Cardiac muscle cell (in vitro differentiated cells and primary cell): ENCODE measurements at places on chromosomes 3 and 15. TPM values are rescaled to one million over a fixed set of nuclear protein-coding genes. Genes with fewer than 3 reads are reported as not detected.

GRCh38 chr15:62021991-62022600 lies 38.2 kb downstream of the VPS13C start:
- DNase-seq, result no peak

DNA sequence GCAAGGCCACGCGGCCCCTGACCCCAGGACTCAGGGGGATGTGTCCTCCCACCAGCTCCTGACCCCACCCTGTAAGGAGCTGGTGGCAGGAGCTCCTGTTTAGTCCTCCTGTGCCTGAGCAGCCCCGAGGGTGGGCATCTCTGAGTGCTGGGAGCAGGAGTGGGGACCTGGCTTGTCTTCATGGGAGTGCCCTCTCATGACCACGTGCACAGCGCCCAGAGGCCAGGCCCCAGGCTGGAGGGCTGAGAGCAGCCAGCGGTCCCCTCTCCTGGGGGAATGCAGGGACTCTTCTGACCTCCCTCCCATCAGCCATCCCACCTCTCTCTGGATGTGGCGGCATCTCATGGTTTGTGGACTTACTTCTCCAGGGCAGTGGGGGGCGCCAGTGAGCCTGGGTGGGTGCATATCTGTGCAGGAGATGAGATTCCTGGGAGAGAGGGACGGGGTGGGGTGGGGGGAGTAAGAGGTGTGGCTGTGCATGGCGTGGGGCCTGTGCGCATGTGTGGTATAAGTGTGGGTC lies 205.6 kb downstream of the TBC1D2B start:
- DNase-seq, result no peak

- DNase-seq, result no peak
Measured at GRCh38 chr3:9703736-9704346, at the start of gene CPNE9. TSS of gene CPNE9 (plus strand) at chr3:9703833. CDS start at chr3:9703997, 164 bp downstream.

SLC51B gene
- not detected in 2 replicates for total RNA-seq

DNA sequence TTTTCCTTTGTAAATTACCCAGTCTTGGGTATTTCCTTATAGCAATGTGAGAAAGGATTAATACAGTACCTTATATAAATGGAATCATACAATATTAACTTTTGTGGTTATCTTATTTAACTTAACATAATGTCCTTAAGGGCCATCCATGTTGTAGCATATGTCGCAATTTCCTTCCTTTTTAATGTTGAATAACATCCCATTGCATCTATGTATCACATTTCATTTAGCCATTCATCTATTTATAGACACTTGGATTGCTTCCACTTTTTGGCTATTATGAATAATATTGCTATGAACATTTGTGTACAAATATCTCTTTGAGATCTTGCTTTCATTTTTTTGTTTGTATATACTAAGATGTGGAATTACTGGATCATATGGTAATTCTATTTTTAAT lies 342.2 kb downstream of the PDCD6IP start:
- no peak for DNase-seq

- DNase-seq, result peak; percentile 98
Measured at GRCh38 chr3:9976721-9977709, 9.6 kb downstream of the EMC3 start.

DNA sequence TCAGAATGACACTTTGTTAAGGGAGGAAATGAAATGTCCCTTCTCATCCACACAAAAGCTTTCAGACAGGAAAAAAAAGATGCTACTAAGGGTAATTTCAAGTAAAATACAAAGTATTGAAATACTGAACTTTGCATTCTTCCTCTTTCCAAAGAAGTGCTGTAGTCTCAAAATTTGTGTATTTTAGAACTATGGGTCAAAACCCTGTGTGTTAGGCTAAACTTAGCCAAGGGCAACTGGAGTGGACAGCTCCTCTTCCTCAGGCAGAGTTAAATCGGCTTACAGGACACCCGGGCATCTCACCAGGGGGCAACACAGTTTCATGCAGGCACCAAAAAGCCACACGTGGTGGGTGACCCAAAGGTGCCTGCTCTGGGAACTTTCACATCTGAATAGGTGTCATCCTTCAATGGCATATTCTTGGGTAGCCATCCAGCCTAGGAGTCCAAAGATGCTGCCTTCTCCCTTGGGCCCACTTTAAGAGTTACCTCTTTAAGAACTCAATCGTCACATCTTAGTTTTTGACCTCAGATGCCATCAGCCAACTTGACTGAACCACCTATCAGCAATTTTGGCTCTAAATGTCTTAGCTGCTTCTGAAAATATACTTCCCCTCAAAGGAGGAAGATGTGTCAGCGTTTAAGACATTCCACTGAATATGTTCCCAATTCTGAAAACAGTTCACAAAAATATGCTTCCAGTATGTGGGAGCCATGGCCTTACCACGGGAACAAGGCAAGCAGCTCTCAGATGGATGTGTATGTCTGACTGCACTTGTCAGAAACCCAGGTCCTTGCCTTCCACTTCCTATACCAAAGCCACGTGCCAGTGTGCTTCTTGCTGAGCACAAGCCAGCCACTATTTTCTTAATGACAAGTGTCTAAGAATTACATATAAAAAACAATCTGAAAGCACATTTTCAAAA lies 32.2 kb upstream of the MUC13 start:
- no peak for DNase-seq

ZPLD1 gene
- 0.18 and 0.60 TPM in 2 replicates for total RNA-seq

- no peak for DNase-seq
Measured at GRCh38 chr3:61334783-61335182, 83.5 kb upstream of the FHIT start.

GRCh38 chr3:42503957-42504333 lies 1.5 kb downstream of the VIPR1 start:
- DNase-seq, result no peak

DNA sequence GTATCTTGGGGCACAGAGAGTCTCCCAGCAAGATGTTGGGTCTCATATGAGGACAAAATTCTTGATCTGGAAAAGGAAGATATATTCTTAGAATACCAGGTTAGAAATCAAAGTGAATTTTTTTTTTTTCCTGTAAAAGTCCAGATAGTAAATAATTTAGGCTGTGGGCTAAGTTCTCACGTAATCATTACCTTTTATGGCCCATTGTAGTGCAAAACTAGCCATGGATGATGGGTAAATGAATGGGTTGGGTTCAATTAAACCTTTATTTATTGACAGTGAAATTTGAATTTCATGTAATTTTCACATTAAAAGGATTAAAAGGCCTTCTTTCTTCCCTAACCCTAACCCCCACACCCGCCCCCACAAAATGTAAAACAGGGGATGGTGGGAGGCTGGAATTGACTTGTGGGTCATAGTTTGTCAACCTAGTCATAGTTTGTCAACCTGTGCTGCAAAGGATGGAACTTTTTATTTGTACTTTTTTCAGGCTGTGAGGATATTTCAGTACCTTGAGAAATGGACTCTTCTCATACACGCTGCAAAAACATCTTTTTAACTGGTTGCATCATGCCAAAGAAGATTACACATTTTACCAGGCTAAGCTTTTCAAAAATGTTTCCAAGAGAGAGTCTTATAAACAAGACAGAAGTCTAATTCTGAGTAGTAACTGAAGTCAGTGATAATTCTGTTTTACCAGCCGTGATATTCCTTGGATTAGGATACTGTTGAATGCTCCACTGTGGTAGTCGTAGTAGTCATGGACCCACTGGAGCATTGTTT lies 138.8 kb downstream of the AKAP13 start:
- DNase-seq, result peak; percentile 29

DNA sequence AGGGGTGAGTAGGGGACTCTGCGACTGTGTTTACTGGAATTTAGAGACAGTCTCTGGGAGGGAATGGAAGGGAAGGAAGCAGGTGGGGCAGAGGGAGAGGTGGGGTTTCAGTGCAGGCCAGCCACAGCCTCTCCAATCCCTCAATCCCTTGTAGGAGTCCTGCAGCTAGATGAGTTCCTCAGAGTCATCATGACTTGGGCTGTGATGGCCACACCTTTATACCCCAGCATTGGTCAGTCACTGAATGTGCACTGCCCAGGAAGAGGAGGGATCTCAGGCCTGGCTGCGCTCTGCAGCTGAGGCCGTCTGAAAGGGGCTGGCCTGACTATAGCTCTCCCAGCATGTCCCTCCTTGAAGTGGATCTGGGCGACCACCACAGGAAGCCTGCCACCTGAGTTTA lies 67.3 kb upstream of the GLCE start:
- DNase-seq, result no peak

DNA sequence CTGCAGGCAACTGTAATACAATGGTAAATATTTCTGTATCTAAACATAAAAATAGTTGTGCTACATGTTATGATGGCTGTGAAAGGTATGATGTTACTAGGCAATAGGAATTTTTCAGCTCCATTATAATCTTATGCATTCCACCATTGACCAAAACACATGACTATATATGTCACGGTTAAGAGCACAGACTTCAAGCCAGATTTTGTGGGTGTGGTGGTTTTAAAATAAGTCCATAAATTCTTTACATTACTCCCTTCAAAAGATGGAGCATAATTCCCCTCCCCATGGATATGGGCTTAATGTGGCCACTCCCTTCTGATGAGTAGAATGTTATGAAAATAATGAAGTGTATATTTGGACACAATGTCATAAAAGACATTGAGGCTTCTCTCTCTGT lies 88.4 kb upstream of the TBC1D5 start:
- DNase-seq, result no peak

GRCh38 chr3:55445551-55445950 lies 41.6 kb downstream of the WNT5A start:
- DNase-seq, result no peak

GRCh38 chr15:68807249-68807648 lies 13.4 kb downstream of the ANP32A start:
- no peak for DNase-seq

ANKRD63 gene
- 24.4 and 104 TPM in 2 replicates for total RNA-seq

BRK1 gene
- total RNA-seq, result 83.0 and 138 TPM in 2 replicates

DNA sequence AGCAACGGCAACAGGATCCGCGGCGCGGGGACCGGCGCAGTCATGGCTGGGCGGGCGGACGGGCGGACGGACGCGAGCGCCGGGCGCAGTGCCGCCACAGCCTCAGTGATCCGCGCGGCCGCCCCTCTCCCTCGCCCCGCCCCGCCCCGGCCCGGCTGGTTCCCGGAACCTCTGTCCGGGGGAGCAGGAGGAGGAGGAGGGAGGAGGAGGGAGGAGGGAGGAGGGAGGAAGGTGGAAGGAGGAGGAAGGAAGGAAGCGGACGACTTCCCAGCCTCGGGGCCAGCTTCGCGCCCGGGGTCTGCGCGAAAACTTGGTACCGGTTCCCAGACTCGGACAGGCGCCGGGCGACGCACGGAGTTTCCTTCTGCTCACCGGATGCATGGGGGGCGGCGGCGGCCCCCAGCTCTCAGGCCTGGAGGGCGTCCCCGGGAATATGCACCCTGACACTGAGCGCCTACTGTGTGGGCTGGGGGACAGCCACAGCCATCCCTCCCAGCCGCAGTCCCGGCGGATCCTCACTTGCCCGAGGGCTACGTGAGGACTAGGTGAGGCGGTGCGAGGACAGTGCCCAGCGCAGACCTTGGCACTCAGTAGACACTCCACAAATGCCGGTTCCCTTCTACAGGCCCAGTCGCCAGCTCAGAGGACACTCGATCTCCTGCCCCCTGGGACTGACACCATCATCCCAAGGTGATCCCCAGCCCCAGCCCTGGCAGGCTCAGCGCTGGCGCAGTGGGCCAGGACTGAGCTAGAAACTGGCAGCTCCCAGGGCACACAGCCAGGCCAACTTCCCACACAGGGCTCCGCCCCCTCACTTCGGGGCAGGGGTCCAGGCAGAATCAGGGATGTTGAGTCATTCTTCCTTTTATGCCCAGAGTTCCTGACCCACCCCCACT lies at the start of gene SHISA5:
Gene SHISA5 (minus strand): TSS at position 124 of the 896 bp plus-strand sequence. CDS start 80 bp downstream, at position 44.
- DNase-seq, result peak; percentile 68

- no peak for DNase-seq
Measured at GRCh38 chr15:75810874-75811498, 32.3 kb upstream of the UBE2Q2 start.

GRCh38 chr3:45596290-45596791 lies 1.8 kb downstream of the LIMD1 start:
- no peak for DNase-seq

DNA sequence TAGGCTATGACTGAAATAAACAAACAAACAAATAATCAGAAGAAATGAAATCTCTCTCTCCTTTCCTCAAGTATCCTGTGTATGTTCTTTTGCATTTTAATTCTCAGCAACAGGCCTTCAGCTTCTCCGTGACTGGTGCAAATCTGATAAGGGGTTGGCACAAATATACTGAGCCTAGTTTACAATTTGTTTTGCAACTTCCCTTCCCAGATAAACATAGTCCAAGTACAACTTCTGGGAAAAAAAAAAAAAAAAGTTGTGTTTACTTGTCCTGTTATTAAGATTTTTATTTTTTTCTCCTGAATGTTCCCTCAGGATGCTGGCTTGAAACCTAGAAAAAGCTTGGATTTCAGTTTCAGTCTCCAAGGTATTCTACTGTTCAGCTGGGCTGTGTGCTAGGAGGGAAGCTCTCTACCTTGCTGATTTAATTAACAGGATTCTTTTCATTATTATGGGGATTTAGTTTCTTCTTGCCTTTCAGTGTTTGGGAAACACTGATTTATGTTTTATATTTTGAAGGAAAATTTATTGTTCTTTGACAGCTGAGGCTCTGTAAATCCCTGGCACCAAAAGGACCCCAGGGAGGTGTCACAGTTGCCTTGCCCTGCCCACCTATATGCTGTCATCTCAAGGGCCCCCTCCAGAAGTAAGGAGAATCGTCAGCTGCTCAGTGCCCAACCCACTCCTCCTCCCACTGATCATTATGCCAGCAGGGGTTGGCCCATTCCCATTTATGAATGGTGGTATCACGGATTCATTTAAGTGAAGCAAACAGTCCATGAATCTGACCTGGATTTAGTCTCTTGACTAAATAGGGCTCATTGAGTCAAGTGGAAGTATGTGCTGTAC lies 185.2 kb downstream of the MEIS2 start:
- peak; percentile 91 for DNase-seq

SLC9A9 gene
- 1.1 and 1.5 TPM in 2 replicates for total RNA-seq

GRCh38 chr15:63380151-63380807 lies 1.4 kb downstream of the CA12 start:
- no peak for DNase-seq

- DNase-seq, result no peak
Measured at GRCh38 chr3:121490161-121490560, 55.6 kb downstream of the POLQ start.

DNA sequence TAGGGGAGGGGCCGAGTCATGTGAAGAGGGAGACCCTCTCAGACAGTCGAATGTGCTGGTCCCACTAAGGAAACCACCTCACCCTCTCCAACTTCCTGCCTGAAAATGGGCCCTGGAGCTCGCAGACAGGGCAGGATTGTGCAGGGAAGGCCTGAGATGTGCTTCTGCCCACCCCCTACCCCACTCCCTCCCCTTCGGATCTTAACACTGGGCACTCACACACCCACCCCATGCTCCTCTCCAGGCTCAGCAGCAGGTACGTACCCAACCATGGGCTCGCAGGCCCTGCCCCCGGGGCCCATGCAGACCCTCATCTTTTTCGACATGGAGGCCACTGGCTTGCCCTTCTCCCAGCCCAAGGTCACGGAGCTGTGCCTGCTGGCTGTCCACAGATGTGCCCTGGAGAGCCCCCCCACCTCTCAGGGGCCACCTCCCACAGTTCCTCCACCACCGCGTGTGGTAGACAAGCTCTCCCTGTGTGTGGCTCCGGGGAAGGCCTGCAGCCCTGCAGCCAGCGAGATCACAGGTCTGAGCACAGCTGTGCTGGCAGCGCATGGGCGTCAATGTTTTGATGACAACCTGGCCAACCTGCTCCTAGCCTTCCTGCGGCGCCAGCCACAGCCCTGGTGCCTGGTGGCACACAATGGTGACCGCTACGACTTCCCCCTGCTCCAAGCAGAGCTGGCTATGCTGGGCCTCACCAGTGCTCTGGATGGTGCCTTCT lies 20.0 kb downstream of the ATRIP start:
- DNase-seq, result no peak

GRCh38 chr15:49988766-49989165 lies 130.3 kb downstream of the ATP8B4 start:
- no peak for DNase-seq
